ENCODE measurements at places on chromosomes 1 and 21.

DNA sequence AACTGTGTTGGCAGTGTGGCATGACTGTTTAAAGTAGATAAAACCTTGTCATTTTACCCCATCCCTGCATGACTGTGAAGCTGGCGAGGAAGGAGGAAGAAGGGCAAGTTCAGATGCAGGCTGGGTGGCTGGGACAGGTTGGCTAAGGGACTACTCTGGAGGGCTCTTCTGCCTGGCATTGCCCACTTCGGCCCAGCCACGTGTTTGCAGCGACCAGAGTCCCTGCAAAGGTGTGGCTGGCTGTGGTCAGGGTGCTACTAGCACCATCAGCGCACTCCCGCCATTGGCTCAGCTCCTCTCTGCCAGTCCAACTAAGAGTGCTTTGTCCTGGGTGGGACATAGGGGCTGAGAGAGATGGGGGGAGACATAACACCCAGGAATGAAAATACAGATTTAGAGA, 7.2 kb downstream of the C1orf115 start:
- H3K27ac ChIP-seq, result no peak overlapping the region
- H3K4me1 ChIP-seq, result no peaks in the 10 kb centered on the region
- no peaks in the 10 kb centered on the region for H3K36me3 ChIP-seq
- H3K27me3 ChIP-seq, result no peaks in the 10 kb centered on the region
- DNase-seq, result no peak

GRCh38 chr1:101522486-101522885, 285.7 kb downstream of the S1PR1 start:
- no peak overlapping the region for H3K27ac ChIP-seq
- H3K4me1 ChIP-seq, result no peaks in the 10 kb centered on the region
- no peak overlapping the region for H3K4me3 ChIP-seq

- H3K27ac ChIP-seq, result no peak overlapping the region
- H3K36me3 ChIP-seq, result peaks cover 51% of the 10 kb centered on the region
- H3K4me1 ChIP-seq, result peaks cover 6% of the 10 kb centered on the region
- H3K4me3 ChIP-seq, result no peak overlapping the region
- no peaks in the 10 kb centered on the region for H3K27me3 ChIP-seq
Observed at GRCh38 chr21:32329776-32330175, 31.1 kb downstream of the MRAP start.

- H3K36me3 ChIP-seq, result peaks cover 17% of the 10 kb centered on the region
- no peaks in the 10 kb centered on the region for H3K27me3 ChIP-seq
- no peak overlapping the region for H3K27ac ChIP-seq
- no peak for DNase-seq
Observed at GRCh38 chr1:33005117-33005837, 31.4 kb downstream of the AK2 start.

DNA sequence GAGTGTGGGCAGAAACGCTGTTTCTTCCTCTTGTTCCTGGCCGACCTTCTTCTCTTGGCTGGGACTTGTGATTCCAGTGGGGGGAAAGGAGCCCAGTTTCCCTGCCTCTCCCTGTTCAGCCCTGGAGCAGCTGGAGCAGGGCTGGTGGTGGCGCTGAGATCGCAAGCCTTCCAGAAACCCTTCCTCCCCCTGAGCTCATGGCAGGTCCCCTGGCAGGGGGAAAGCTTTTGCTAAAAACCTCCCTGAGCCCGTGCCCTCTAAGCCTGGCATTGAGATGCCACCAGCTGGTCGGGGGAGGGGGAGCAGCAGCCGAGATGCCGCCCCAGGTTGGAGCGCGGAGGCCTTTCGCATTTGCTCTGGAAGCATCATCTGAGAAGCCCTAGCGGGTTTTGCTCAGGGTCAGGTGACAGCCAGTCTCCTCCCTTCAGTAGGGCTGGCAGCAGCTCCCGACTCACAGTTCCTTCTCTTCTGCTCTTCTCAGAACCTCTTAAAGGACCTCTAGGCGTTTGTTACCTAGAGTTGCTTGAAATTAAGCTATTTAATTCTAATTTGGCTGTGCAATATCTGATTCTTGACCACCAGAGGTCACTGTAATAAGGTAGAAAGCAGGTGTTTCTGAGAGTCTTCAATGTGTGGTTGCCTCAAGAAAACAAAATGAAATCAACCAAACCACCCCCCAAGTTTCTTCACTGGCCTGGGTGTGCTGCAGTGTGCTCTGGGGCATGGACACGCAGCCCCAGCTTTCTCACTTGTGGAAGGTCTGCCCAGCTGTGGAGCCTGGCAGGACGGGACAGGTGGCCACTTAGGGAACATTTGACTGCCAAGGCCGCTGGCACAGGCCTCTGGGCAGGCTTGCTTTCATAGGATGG, 257.3 kb downstream of the CAMTA1 start:
- no peaks in the 10 kb centered on the region for H3K4me1 ChIP-seq
- H3K27ac ChIP-seq, result no peak overlapping the region
- H3K36me3 ChIP-seq, result no peaks in the 10 kb centered on the region
- no peak for DNase-seq
- peaks cover 10% of the 10 kb centered on the region for H3K27me3 ChIP-seq

Data from upper lobe of right lung (tissue), 1 donor.